Naive thymus-derived CD4-positive, alpha-beta T cell (primary cell): ENCODE measurements at places on chromosomes 3 and 15.

DNA sequence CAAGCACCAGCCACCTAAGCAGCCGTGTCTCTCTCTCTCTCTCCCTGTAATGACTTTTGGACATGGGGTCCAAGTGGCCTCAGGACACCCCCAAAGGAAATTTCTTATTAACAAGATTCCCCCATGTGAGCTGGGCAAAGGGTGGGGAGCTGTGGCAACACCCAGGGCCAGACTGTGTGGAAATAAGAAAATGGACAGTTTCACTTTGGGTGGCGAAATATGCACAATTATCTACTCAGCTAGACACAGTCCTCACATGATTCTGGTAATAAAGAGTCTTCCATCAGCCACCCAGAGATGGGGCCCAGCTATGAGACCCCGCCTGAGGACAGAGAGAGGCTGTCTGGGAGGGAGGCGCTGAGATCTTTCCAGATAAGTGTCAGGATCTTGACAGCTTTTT, 96.8 kb upstream of the TPM1 start:
- DNase-seq = no peak

- DNase-seq = no peak
Measured at GRCh38 chr3:194787072-194787471, 101.4 kb downstream of the FAM43A start.

GRCh38 chr3:101279765-101280385, 40.5 kb downstream of the IMPG2 start:
- no peak for DNase-seq

- DNase-seq = no peak
Measured at GRCh38 chr3:47362701-47363100, 18.1 kb upstream of the PTPN23 start.

- no peak for DNase-seq
Measured at GRCh38 chr15:45287390-45287956, 35.4 kb downstream of the SLC28A2 start.

GRCh38 chr3:98662699-98663098, 69.3 kb upstream of the CPOX start:
- no peak for DNase-seq

- DNase-seq = no peak
Measured at GRCh38 chr3:127608362-127608718, 10.1 kb downstream of the MCM2 start.

DNA sequence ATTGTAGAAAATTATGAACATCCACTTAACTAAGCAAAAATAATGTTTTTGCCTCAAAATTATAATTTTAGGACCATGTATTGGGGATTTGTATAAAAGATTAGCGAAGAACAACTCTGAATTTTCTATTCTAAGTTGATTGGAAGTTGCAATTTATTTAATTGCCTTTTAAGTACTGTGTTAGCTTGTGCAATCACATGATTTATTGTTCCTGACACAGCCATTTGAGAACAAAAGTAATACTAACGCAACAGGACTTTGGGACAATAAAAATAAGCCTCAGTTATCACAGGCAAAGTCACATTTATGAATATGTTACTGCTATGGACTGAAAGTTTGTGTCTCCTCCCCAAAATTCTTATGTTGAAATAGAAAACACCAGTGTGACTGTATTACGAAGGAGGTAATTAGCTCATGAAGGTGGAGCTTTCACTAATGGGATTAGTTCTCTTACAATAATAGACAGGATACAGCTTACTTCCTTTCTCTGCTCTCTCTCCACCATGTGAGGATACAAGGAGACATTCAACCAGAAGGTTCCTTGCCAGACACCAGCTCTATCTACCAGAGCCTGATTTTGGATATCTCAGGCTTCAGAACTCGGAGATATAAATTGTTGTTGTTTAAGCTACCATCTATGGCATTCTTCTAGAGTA, 745.9 kb downstream of the ZBBX start:
- DNase-seq = no peak

- no peak for DNase-seq
Measured at GRCh38 chr3:50357481-50357880, 1.8 kb downstream of the TMEM115 start.

- DNase-seq = peak; percentile 92
Measured at GRCh38 chr15:81323944-81324881, at the start of gene STARD5. TSS of gene STARD5 (minus strand) at chr15:81324141. CDS start at chr15:81324099, 42 bp downstream.

GRCh38 chr15:65920825-65921309, 51.6 kb downstream of the RAB11A start:
- DNase-seq = no peak

GRCh38 chr3:32359766-32360492, 31.7 kb upstream of the CMTM7 start:
- DNase-seq = no peak

DNA sequence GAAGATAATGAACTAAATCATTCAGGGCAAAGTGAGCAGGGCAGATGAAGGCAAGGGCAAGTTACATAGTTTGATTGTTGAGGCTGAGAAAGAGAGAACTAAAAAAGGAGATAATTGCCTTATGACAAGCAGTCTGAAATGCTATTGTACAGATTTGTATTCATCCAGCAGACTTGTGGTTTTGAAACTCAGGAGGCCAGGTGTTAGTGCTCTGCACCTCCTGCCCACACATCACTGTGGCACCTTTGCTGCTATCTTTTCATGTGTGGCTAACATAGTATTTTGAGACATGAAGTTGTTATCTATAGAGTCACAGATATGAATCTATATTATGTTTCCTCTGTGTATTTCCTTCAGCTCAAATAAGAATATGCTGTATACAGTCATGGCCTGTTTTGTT, 24.3 kb upstream of the SUCLG2 start:
- DNase-seq = no peak

DNA sequence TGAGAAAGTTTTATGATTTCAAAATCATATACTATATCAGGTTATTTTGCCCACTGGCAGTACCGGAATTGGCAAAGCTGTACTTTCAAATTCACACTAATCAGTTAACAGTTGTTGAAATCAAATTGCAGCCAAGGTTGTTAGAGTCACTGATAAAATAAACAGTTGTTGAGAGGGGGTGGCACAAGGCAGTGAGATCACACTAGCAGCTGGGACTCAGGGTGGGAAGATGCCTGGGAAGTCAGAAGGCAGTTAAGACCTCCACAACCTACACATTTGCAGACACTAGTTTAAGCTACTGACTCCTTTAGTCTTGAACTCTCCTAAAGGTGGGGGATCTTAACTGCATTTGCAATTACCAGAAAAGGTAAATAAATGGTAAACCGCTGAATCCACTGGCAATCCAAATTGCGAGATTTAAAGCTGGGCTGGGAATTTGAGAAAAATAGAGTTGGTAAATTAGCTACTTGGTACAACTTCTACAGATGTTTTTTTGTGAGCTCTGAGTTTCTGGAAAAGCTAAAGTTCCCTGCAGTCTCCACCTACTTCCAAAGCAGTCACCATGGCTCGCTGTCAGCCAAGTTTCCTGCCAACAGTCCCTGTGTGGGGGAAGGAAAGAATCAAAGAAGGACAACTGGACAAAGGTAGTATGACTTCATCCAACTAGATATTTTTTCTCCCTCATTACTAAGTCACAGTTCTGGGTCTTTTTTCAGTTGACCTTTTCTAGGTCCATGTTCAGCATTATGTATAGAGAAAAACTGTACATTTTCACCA, 105.7 kb downstream of the ZNF385D start:
- DNase-seq = no peak

- no peak for DNase-seq
Measured at GRCh38 chr3:12187448-12188327, 29.0 kb upstream of the TIMP4 start.

DNA sequence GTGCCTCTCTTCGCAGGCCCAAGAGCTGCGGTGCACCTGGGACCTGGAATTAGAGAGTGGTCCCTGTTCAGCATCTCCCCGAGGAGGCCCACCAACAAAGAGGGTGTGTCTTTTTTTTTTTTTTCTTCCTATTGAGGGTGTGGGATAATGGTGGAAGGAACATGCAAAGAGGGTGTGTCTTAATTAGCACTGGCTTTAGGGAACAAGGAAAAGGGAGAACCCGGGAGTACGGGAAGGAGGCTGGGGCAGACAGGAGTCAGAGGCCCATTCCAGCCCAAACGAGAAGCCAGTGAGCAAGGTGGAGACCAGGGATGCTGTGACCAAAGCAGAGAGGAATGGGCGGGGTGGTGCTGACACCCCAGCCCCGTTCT, 429 bp upstream of the LOXL1 start:
- no peak for DNase-seq

DNA sequence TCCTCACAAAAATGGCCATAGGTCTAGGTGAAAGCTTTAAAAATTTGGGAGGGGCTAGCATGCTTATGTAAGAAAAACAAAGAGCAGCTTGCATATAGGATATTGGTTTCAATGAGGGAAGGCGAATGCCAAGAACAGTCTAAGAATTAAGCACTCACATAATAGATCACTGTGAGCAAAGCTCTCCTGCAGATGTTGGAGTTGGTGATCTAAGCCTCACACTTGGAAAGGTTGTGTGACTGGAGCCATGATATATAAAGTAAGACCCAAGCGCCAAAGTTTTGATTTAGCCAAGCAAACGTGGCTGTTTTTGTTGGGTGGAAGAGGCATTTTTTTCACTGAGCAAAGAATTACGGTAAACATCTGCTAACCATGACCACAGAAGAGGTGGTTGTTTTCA, 237.5 kb downstream of the FOXP1 start:
- no peak for DNase-seq
